ENCODE measurements at places on chromosomes 16 and 17.
A peak's percentile ranks its signal among the peaks of the same experiment; 100 is the strongest.

GRCh38 chr16:84349862-84350684 is 18.3 kb upstream of the ATP2C2 start:
- H3K27me3 ChIP-seq = no peaks in the 10 kb centered on the region
- no peak overlapping the region for H3K4me3 ChIP-seq
- H3K36me3 ChIP-seq = no peaks in the 10 kb centered on the region
- DNase-seq = peak; percentile 18

DNA sequence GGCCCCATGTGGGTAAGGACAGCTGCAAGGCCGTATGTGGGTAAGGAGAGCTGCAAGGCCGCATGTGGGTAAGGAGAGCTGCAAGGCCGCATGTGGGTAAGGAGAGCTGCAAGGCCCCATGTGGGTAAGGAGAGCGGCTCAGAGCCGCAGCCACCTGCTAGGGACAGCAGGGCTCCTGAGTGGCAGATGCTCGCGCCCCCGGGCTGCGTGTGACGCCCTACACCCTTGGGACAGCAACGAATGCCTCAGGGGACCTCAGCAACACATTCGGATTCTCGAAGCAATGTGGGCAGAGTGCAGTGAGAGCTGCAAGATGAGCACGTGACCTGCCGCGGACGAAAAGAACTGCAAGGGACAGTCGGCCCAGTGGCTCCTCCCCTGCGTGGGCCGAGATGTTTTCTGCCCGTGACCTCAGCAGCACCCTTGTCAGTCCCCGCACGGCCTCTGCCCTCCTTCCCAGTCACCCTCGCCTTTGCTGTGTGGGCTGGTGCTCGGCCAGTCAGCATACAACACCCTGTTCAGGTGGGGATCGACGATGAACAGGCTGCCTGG is 9.6 kb upstream of the SLC38A8 start:
- no peaks in the 10 kb centered on the region for H3K4me1 ChIP-seq
- DNase-seq = peak; percentile 60
- peaks cover 69% of the 10 kb centered on the region for H3K36me3 ChIP-seq
- no peak overlapping the region for H3K4me3 ChIP-seq
- H3K27ac ChIP-seq = no peak overlapping the region

DNA sequence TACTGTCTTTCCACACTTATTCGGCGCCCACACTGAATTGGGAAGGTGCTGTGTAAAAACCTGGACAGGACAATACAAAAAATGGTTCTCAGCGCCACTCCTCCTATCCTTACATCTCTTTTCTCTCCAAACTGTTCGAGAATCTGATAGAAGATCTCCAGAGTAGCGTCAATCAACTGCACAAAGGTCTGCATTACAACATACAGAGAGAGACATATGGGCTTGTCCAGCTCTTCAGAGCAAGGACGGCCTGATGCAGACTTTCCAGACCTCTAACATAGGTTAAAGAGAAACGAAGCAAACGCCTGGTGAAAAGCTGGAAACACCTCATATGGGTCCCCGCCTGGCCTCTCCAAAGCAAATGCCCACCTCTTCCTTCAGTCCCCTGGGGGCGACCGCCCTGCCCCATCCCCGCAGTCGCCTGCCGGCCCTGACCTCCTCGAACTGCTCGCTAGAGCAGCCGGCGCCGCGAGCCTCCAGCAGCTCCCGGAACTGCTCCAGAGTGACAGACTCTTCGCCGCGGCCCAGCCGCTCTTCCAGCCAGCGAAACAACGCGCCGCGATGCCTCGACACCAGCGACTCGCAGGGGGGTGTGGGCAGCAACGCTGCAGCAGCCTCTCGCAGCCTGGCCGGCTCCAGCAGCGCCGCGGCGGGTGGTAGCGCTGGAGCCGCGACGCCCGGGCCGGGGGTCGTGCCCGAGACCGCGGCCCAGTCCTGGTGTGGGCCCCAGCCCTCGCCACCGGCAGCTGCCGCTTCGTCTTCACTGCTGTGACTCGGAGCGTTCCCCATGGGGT is 526 bp downstream of the ZZEF1 start:
- peak; percentile 77 for DNase-seq
- H3K27me3 ChIP-seq = no peaks in the 10 kb centered on the region
- peaks cover 8% of the 10 kb centered on the region for H3K36me3 ChIP-seq
- peak overlapping the region; percentile 88 for H3K4me3 ChIP-seq
- H3K27ac ChIP-seq = peak overlapping the region; percentile 99

DNA sequence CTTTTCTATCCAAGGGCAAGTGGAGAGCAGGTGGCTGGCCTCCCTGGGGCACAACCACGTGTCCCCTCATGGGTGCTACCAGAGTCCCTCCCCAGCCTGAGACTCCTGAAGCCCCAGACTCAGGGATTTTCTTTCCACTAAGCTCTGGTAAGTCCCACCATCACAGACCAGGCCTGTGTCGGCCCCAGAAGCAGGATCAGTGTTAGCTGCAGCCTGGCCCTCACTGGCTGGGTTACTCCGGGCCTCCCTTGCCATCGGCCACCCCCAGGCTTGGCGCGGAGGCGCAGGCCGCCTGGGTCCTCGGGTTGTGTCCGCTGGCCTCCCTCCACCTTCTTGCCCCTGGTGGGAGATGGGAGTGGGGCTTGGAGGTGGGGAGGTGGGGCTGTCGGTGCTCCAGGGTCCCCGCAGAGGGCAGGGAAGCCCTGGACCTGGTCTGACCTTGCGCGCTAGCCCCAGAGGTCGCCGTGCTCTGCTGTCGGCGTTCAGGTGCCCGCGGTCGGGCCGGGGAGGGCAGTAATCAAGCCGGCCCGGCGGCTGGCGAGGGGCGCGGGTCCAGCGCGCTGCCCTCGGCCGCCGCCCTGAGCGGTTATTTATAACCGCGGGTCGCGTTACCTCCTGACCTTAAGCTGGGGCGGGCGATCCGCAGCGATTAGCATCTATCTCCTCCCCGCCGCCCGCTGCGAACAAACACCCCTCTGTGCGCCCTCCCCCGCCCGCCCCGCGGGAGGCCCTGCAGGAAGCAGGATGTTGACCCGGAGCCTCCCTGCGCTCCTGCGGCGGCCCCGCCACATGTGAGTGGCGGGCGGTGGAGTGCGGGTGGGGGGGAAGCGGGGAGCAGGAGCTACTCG is 78.1 kb upstream of the TOB1 start:
- peak; percentile 94 for DNase-seq
- no peaks in the 10 kb centered on the region for H3K36me3 ChIP-seq
- H3K4me1 ChIP-seq = peaks cover 21% of the 10 kb centered on the region
- peak overlapping the region; percentile 85 for H3K27ac ChIP-seq

GRCh38 chr17:43129671-43130010 is 4.5 kb upstream of the BRCA1 start:
- peaks cover 24% of the 10 kb centered on the region for H3K4me1 ChIP-seq
- no peak for DNase-seq
- peak overlapping the region; percentile 53 for H3K27ac ChIP-seq
- no peaks in the 10 kb centered on the region for H3K27me3 ChIP-seq
- H3K4me3 ChIP-seq = peak overlapping the region; percentile 30

DNA sequence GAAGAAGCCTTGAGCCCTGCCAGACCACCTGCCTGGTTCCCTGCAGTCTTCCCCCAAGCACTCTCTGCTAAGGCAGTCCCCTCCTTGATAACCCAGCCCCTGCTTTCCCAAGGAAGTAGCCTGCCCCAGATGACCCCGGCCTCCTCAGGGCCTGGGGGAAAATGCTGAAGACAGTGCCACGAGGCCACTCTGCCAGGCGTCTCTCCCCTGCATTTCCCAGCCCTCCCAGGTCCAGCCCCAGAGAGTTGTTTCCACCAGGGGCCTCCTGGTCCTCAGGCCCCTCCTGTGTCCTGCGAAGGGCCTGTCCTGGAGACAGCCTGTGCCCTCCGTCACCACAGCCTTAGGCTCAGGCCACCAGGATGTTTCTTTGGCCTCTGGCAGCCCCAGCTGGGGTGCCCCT is 96.4 kb downstream of the CCDC182 start:
- no peaks in the 10 kb centered on the region for H3K36me3 ChIP-seq
- DNase-seq = no peak
- no peak overlapping the region for H3K27ac ChIP-seq
- H3K4me1 ChIP-seq = no peaks in the 10 kb centered on the region

DNA sequence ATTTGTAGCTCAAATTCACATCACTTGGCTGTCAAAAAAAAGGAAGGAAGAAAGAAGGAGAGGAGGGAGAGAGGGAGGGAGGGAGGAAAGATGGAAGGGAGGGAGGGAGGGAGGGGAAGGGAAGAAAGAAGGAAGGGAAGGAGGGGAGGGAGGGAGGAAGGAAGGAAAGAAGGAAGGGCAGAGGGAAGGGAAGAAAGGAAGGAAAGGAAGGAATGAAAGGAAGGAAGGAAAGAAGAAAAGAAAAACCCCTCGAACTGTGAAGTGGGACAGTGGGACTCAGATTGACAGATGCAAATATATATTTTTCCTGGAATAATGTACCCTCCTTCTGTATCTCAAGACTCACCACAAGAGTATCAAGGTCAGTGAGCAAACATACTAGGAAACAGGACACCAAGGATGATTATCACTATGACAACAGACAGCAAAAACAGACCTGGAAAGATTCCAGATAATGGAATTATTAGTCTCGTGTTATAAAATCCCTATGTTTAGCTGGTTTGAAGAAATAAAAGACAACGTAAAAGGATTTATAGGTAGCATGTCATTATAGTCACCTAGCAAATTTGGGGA is 24.2 kb upstream of the ABCA3 start:
- DNase-seq = no peak
- no peaks in the 10 kb centered on the region for H3K36me3 ChIP-seq

GRCh38 chr16:16073001-16073545 is 123.7 kb downstream of the ABCC1 start:
- no peaks in the 10 kb centered on the region for H3K27me3 ChIP-seq
- no peak for DNase-seq
- no peak overlapping the region for H3K4me3 ChIP-seq
- no peak overlapping the region for H3K27ac ChIP-seq
- peaks cover 21% of the 10 kb centered on the region for H3K4me1 ChIP-seq
- peaks cover 48% of the 10 kb centered on the region for H3K36me3 ChIP-seq

- no peaks in the 10 kb centered on the region for H3K36me3 ChIP-seq
- H3K4me1 ChIP-seq = peaks cover 17% of the 10 kb centered on the region
- peaks cover 22% of the 10 kb centered on the region for H3K27me3 ChIP-seq
- no peak overlapping the region for H3K27ac ChIP-seq
- H3K4me3 ChIP-seq = no peak overlapping the region
Observed at GRCh38 chr17:68293490-68294195, 2.3 kb downstream of the ARSG start.

DNA sequence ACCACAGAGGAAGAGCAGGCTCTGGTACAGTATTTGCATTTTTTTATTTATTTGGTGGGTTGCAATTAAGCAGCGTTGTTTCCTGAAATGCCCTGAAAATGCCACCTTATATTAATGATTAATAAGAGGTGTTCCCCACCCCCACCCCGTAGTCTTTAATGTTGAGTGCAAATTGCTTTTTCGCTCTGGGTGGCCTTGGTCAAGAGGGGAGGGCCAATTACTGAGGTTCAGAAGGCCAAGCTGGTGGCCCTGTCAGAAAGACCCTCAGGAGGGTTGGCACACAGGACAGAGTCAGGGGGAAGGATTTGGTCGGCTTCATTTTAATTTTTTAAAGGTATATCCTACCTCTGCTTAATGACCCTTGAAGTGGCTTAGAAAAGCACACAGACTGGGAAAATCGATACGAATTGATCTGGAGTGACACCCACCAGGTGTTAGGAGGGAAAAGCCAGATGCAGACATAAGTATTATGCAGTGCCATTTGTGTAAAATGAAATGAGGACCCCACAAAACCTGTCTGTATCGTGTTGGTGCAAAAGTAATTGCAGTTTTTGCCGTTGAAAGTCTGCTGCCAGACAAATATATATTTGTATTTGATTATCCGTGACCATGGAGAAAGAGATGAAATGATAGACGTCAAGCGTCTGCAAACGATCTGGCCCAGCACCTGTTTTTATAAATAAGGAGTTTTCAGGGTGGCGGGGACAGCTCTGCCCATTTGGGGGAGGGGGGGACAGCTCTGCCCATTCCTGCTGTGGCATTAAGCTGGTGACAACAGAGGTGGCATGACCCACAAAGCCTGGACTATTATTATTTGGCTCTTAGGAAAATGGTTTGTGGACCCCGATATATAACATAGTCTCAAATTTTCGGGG is 143.8 kb upstream of the PLCG2 start:
- peaks cover 27% of the 10 kb centered on the region for H3K4me1 ChIP-seq
- H3K4me3 ChIP-seq = no peak overlapping the region
- no peaks in the 10 kb centered on the region for H3K36me3 ChIP-seq
- DNase-seq = no peak
- no peaks in the 10 kb centered on the region for H3K27me3 ChIP-seq
- H3K27ac ChIP-seq = no peak overlapping the region

DNA sequence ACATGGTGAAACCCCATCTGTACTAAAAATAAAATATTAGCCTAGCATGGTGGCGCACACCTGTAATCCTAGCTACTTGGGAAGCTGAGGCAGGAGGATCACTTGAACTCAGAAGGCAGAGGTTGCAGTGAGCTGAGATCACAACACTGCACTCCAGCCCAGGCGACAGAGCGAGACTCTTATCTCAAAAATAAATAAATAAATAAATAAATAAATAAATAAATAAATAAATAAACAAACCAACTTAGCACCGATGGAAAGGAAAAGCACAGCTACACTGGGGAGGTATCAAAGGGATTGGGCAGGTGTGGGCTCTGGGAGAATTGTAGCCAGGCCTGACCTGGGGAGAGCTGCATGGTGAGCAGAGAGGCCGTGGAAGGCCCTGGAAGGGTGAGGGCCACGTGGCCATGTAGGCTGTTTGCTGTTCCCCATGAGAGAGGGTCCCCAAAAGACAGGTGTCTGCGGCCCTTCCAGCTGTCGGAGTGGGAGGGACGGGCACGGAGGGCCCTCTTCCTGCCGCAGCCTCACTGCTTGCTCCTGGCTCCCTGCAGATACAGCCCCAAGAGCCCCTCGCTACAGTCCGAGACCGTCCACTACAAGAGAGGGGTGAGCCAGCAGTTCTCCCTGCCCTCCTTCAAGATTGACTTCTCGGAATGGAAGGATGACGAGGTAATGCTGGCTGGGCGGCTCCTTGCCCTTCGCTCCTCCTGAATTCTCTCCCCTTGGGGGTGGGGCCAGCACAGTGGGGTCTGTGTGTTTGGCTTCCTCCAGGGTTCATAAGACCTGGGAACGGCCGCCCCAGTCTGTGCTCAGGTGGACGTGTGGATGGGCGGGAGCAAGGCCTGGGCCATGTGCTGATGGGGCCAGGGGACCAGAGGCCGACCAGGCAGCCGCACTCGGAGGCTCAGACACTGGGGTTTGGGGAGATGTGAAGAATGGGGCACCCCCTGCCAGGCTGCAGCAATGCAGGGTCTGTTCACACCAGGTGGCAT is 32.4 kb downstream of the MGRN1 start:
- DNase-seq = no peak
- H3K36me3 ChIP-seq = peaks cover 68% of the 10 kb centered on the region
- peaks cover 40% of the 10 kb centered on the region for H3K4me1 ChIP-seq

GRCh38 chr17:53135969-53136368 is 686.8 kb upstream of the KIF2B start:
- H3K4me1 ChIP-seq = no peaks in the 10 kb centered on the region
- H3K4me3 ChIP-seq = no peak overlapping the region
- H3K36me3 ChIP-seq = no peaks in the 10 kb centered on the region
- H3K27me3 ChIP-seq = no peaks in the 10 kb centered on the region

- peaks cover 23% of the 10 kb centered on the region for H3K4me1 ChIP-seq
- H3K36me3 ChIP-seq = no peaks in the 10 kb centered on the region
- no peak for DNase-seq
- no peaks in the 10 kb centered on the region for H3K27me3 ChIP-seq
- H3K27ac ChIP-seq = peak overlapping the region; percentile 83
Observed at GRCh38 chr16:84115919-84116719, 623 bp downstream of the MBTPS1 start.

GRCh38 chr16:10045291-10045775 is 136.9 kb downstream of the GRIN2A start:
- no peak overlapping the region for H3K4me3 ChIP-seq
- no peaks in the 10 kb centered on the region for H3K4me1 ChIP-seq
- H3K27me3 ChIP-seq = no peaks in the 10 kb centered on the region
- no peaks in the 10 kb centered on the region for H3K36me3 ChIP-seq
- no peak overlapping the region for H3K27ac ChIP-seq
- no peak for DNase-seq

Measured in upper lobe of right lung (tissue), 1 donor.